ENCODE measurements at places on chromosomes 2 and 18. TPM values are rescaled to one million over a fixed set of nuclear protein-coding genes. Genes with fewer than 3 reads are reported as not detected.

SH3BP4 gene
- 35.6 TPM for total RNA-seq

LBH gene
- total RNA-seq, result 16.3 TPM

ANKRD30B gene
- not detected for total RNA-seq

ZNF892 gene
- total RNA-seq, result 3.3 TPM

DSG3 gene
- total RNA-seq, result not detected

ORC4 gene
- 35.0 TPM for total RNA-seq

Data from subcutaneous adipose tissue (tissue), 4 donors.